ENCODE measurements at places on chromosomes 4 and X.

GRCh38 chrX:112889400-112889799 lies 48.8 kb upstream of the AMOT start:
- DNase-seq: no peak

DNA sequence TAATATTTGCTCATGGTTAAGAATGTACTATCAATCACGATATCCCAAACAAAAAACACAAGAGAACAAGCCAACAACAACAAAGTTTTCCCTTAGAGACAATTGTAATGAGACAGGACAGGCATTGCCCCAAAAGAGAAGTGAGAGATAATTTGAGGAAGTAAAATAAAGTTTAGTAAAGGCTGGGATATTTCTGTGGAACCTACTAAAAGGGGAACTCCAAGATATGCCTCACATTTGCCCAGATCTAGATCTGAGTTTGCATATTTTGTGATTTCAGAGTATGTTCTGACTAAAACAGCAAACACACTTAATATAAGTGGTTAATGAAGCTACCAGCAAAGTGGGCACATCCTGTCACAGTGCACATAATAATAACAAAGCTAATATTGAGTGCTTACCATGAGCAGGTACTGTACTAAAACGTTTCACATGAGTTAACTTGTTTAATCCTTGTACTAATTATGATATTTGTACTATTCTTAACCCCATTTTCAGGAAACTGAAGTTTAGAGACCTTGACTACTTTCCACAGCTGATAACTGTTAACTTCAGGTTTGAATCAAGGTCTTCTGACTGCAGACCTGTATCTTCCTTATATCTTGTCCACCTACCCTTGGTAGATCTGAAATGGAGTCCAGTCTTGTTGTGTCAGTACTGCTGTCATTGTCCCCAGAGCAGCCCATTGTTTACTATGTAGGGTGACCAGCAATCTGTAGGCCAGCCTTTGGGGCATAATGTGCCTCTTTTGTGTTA lies 26.0 kb upstream of the BMP2K start:
- DNase-seq: no peak

GRCh38 chr4:61666244-61666643 lies 466.1 kb downstream of the ADGRL3 start:
- DNase-seq: no peak

- no peak for DNase-seq
Observed at GRCh38 chrX:25762656-25763055, 375.5 kb upstream of the MAGEB18 start.

GRCh38 chr4:23373261-23373660 lies 516.6 kb downstream of the PPARGC1A start:
- DNase-seq: no peak

GRCh38 chr4:88045021-88045420 lies 37.6 kb downstream of the PKD2 start:
- no peak for DNase-seq

- DNase-seq: no peak
Observed at GRCh38 chr4:180840142-180840541, 1403.1 kb upstream of the TENM3 start.

- DNase-seq: no peak
Observed at GRCh38 chr4:139749338-139749737, 83.7 kb downstream of the MGST2 start.

DNA sequence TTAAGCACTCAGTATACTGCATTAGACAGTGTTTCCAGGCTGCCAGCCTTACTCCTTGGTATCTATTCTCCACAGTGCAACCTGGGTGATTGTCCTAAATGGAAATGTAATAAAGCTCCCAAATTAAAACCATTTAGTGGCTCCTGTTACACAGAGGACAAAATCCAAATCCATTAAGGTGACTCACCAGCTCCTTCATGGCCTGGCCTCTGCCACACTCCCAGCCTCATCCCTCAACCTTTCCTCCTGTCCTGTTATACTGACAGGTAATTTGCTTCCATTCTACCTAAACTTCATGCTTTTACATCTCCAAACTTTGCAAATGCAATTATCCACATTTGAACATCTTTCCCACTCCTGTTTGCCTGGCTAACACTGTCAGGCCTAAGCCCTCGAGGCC lies 140.3 kb downstream of the INPP4B start:
- no peak for DNase-seq

- DNase-seq: no peak
Observed at GRCh38 chrX:47158131-47158530, 13.1 kb downstream of the RBM10 start.

DNA sequence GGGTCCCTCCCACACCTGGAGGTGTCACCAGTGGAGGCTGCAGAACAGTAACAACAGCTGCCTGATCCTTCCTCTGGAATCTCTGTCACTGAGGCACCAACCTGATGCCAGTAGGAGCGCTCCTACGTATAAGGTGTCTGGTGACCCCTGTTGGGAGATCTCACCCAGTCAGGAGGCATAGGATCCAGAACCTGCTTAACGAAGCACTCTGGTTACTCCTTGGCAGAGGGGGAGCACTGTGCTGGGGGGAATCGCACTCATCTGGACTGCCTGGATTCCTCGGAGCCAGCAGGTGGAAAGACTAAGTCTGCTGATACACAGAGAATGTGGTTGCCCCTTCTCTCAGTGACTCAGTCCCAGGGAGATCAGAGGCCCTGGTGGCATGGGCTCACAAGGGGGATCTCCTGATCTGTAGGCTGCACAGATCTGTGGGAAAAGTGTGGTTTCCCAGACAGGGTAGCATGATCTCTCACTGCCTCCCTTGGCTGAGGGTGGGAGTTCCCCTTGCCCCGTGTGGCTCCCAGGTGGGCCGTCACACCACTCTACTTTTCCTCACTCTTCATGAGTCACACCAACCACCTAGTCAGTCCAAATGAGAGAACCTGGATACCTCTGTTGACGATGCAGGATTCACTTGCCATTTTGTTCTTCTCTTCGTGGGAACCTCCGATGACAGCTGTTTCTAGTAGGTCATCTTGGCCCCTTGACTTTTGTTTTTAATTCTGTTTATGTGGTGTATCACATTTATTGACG lies 305.9 kb downstream of the IDS start:
- no peak for DNase-seq

DNA sequence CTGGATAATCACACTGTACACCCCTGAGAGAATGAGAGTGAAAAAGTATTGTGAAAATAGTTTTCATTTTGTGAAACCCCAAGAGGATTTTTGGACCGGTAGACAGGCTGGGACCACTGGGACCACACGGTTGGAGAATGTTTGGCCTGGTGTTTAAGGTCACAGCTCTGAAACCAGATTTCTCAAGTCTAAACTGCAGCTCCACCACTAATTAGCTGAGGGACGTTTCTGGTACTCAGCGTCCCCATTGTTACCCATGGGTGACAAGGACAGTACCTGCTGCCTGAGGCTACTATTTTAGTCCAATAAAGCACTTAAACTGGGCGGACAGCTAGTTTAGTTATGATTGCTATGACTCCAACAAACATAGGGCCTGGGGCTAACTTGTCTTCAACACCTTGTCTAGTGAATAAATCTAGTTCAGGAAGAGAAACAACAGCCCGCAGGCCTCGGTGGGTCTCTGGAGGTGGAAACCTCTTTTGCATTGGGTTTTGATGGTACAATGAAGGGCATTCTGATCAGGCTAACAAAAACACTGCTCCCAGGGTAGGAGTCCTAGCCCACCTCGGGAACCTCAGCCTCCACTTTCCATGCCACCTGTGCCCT lies 509 bp upstream of the USP11 start:
- no peak for DNase-seq

DNA sequence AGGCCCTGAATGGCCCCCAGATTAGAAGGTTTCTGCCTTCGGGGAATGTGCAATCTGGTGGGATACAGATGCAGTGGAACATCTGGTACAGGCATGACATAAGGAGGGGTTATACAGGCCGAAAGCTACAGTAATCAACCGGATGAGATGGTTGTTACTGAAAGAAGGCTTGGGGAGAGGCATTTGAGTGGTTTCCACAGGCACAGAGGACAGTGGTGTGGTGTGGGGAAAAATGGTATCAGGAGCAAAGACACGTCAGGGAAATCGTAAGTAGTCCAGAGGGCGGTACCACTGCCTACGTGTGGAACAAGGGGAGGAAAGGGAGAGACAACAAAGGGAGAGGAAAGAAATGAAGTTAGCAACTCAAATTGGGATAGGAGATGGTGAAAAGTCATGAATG lies 3.0 kb downstream of the PDLIM3 start:
- DNase-seq: no peak
